ENCODE measurements at places on chromosomes 2 and 18.
A peak's percentile ranks its signal among the peaks of the same experiment; 100 is the strongest.

DNA sequence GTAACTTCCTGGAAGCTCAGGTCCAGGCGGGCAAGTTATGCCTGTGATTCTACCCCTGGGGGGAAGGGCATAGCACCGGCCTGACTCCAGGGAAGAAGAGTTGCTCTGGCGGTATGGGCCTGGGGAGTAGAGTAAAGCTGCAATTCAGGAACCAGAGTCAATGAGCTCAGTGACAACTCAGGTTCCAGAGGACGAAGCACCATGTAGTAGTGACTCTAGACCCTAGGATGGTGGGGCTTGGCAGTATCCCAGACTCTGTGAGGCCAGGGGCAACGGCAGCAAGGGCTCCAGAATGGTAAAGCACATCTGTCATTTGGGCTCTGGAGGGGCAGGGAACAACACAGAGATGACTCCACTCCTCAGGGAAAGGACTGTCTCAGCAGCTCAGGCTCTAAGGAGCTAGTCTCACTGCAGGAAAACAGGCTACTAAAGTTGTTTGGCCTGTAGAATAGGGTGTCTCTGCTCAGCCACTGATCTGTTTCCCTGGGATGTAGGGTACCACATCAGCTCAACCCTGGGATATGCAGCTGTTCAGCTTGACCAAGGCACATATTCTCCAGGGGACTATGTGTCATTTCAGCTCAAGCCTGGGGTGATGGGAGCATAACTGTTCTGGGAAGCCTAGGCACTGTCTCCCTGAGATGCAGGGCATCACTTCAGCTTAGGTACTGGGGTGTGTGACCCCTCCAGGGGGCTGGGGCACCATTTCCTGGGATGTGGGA, 36.2 kb upstream of the RHOB start:
- no peak for DNase-seq

DNA sequence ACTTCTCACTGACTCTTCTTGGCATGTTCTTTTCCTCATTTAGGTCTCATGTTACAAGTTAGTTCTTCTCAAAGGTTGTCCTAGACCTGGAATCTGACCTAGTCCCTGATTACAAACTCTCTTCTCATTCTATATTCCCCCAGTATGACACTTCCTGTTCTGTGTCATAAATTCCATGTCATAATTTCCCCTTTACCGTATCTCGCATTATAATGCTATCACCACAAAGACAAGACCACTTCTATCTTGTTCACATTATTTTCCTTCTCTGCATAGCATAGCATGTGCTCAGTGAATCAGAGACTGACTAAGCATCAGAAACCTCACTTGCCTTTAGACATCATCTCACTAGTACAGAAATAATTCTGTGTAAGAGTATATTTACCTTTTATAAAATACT, 63.6 kb upstream of the CAVIN2 start:
- DNase-seq: peak; percentile 31

- DNase-seq: no peak
Observed at GRCh38 chr2:112201696-112202430, 53.0 kb downstream of the ZC3H8 start.

DNA sequence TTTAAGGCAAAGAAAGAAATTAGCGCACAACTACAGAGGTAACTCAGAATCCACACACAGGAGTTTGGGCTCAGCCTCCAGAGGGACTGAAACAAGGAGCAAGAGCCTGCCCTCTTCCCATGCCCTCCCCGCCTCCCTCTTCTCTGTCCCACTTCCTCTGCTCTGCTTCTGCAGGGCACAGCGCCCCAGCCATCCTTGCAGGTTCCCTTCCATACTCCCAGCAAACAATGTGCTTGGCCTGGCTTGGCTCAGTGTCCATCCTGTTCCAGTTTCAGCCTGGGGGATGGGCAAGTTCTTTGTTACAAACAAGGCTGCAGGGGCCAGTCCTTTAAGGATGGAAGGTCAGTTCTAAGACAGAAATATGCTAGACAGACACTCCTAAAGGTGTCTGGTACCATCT, 133.5 kb downstream of the CDH20 start:
- no peak for DNase-seq

DNA sequence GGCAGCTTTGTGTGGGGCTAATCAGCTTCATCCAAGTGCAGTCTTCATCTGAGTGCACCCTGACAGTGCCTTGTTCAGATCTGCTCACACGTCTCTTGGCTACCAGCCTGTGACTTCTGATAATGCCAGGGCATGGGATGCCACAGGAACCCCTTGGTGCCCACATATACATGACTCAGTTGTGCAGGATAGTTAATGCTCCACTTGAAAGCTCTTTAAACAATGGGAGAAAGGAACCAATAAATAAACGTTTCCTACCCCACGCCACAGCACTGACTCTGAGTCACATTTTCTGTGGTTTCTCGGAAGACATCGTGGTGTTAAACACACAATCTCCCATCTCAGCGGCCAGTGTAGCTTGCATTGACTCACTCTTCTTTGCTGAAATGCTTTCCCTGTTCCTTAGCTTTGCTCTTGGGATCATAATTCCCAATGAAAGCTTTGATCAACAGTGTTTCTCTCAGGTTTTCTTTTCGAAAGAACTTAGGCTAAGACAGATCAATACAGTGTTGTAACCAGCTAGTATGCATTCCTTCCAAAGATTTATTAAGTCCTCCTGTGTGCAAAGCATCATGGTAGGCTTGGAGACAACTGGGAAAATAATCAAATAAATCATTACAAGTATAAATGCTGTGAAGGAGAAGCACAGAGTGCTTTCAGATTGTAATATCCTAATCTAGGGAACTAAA, 142.0 kb downstream of the COPS8 start:
- DNase-seq: peak; percentile 77

DNA sequence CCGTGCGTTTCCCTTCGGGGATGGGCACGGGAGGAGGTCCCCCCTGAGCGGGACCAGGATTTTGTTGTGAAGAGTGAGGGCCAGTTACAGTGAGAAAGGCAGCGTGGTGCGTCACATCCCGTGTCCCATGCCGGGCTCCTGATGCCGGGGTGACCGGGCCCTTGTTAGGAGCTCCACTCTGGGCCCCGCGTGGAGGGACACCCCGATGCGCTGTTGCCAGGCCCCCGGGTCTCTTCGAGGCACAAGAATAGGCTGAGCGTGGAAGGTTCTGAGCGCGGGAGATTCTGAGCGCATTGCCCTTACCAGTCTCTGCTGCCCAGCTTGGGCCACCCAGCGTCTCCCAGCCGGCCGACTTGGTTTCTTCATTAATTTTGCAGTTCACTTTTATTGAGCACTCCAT, 17.6 kb downstream of the CTDP1 start:
- no peak for DNase-seq

- DNase-seq: no peak
Observed at GRCh38 chr2:173978447-173978846, 13.3 kb upstream of the SP3 start.

DNA sequence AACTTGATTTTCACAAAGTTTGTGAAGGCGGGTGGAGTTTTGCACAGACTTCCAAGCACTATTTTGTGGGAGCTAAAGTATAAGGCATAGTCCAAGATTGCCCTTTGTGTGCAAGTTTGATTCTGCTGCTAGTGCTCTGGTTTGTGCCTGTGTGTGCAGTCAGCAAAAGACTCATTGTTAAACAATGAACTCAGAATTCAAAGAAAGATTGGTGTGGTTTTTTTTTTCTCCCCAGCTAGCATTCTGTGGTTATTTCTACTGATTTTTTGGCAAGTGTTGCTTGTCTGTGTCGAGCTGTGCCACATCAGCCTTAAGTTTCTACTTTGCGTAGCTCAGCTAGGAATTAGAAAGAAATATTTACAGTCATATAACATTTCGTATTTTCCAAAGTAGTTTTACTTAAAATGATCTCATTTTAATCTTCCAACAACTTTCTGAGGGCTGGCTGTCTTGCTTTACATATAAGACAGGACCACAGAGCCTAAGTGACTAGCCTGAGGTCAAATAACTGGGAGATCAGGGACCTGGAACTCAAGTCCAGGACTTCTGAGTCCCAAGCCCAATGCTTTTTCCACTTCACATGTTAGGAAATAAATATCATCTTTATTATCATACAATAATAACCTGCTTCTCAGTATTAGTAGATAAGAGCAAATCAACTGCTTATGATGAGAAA, 69.8 kb downstream of the BABAM2 start:
- DNase-seq: peak; percentile 85

DNA sequence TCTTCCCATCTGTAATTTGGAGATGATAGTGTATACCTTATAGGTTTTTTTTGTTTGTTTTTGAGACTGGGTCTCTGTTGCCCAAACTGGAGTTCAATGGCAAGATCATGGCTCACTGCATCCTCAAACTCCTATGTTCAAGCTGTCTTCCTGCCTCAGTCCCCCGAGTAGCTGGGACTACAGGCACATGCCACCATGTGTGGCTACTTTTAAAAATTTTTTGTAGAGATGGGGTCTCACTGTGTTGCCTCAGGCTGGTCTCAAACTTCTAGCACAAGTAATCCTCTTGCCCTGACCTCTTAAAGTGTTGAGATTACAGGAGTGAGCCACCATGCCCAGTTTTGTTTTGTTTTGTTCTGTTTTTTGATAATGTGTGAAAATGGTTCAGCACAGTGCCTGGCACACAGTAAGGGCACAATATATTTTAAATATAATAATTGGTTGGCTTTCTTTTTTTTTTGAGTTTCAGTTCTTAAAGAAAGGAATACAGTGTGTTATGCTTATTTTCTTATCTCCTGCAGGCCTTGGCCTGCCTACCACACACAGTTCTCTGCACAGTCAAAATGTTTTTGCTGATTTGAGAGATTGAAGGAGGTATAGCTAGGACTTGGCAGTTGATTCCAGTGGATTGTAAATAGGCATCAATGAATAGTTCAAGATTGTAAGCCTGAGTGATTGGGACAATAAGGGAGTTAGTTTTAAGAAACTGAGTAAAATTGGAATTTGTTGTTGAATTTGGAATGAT, 6.1 kb downstream of the ACTR3 start:
- DNase-seq: no peak

GRCh38 chr2:240341064-240341463, 94.4 kb upstream of the GPC1 start:
- DNase-seq: no peak

DNA sequence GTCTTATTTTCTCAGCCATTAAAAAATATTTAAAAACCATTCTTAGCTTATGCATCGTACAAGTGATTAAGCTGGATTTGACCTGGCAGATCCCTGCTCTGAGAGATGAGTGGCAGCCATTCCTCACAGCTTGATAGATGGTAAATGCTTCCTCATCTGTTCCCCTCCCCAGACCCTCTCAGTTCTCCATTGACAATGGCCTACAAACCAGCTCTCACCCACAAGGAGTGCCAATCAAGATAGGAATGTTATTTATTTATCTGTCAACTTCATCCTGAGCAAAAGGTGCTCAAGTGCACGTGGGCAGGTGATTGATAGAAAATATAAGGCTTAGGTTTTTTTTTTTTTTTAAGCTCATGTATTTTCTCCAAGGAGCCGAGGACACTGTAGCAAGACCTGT, 98.7 kb upstream of the FAM136A start:
- DNase-seq: no peak

GRCh38 chr2:71700041-71700657, 246.8 kb downstream of the DYSF start:
- no peak for DNase-seq

GRCh38 chr2:88521445-88522073, 69.1 kb upstream of the FOXI3 start:
- DNase-seq: no peak

DNA sequence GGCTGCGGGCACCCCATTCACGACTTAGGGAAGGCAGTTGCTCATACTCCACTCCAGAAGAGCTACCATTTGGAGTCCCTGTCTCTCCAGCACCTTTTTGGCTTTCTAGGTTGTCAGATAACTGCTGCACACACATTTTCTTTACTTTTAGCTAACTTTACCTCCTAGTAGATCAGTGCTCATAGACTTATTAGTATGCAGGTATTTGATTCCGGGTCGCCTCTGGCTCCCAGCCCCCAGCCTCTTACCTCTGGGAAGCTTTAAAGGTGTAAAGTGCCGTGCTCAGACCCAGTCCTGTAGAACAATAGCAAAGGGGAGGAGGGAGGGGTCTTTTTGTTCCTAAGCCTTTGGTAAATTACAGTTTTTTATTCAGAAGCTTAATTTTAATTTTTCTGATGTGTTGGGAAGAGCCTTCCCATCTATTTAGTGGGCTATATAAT, 102.9 kb downstream of the SPTBN1 start:
- no peak for DNase-seq

- DNase-seq: no peak
Observed at GRCh38 chr2:22449696-22450095, 935.3 kb upstream of the KLHL29 start.

DNA sequence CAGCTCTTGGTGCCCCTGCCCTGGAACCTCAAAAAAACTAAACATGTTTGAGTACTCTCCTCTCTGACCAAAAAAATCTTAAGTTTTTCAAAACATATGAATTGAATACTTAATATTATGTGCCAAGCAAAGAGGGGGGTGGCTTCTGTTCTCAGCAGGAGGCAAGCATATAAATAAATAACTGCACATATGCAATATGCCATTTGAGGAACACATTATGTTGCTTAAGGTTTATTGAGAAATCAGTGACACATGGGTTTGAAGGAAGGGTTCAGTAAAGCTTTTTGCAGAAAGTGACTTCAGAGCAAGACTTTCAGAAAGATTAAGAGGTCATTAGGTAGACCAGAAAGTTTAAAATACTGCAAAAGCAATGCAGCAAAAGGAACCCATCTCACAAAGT, 429.2 kb downstream of the TDRD15 start:
- no peak for DNase-seq

- no peak for DNase-seq
Observed at GRCh38 chr2:81672516-81672915, 1368.0 kb upstream of the LRRTM1 start.

DNA sequence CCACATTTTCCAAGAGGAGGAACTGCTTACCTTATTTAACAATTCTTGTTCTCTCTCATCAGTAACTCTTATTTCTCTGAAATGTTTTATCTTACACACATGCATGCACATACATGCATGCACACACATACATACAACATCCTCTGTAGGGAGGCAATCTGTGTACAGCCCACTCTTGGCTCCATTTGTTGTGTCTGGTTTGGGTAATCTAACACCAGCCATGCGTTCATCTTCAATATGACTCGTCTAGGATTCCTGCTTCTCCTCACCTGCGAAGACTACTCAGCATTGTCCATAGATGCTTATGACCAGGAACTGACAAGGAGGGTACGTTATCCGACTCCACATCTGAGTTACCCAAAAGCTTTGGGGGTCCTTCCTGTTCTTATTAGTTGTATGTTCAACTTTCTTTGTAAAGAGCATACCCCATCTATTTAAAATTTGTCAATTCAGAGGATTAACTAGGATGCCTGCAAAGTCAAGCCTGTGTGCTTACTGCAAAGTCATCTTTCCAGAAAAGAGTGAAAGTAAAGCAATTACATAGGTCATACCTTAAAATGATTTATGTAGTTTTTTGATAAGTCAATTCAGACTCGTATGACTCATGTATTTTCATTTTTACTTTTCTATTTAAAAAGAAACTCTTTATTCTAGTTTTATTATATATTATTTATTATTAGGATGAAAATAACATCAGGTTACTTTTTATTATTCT, 18.2 kb downstream of the LYPD6B start:
- DNase-seq: no peak

DNA sequence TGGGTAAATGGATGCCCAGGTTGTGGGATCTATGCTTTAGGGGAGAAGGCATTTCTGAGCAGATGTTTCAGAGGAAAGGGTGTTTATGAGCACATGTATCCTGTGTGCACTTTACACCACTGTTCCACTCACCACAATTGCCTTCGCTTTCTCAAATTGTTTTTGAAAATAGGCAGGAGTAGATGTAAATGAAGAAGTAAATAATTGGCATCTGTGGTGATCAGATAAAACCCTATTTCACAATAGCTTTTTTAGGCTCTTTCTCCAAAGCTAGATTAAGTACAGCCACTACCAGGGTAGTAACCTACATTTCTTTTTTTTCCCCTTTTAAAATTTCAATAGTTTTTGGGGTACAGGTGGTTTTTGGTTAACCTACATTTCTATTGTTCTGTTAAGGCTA, 40.6 kb downstream of the TMEM178A start:
- DNase-seq: no peak

- DNase-seq: peak; percentile 1
Observed at GRCh38 chr2:155310589-155310988, 612.1 kb downstream of the KCNJ3 start.
